ENCODE measurements at places on chromosomes 6 and 20. TPM values are rescaled to one million over a fixed set of nuclear protein-coding genes. Genes with fewer than 3 reads are reported as not detected.

TRAPPC3L gene
- total RNA-seq: 0.24 TPM

BTN1A1 gene
- not detected for total RNA-seq

SLC22A7 gene
- total RNA-seq: not detected

MCCD1 gene
- not detected for total RNA-seq

GABRR1 gene
- not detected for total RNA-seq

LGSN gene
- not detected for total RNA-seq

FOXA2 gene
- not detected for total RNA-seq

DNA sequence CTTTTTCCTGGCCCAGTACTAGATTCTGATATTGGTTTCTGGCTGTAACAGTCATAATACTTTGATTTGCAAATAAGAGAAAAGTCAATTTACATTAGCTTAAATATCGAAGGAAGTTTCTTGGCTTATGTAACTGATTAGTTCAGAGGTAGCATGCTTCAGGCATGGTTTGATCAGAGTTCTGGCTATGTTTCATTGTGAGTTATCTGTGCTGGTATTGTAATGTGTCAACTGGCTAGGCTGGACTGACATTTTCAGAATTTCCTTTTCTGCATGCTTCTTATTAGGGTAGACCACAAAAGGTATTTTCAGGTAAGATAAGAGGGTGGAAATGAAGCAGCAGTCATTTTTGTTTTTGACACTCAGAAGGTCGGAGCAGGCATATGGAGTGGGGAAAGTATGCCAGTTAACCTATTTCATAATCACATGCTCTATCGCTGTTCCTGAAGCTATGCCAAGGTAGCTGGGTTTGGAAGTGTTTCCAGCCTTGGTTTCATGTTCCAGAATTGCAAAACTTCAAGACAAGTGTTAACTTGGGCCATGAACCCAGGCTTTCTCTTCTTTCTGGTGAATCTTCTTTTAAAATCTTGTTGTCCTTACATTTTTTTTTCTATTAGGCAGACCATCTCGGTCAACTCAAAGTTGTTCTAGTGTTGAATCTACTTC is 244.9 kb downstream of the DHX35 start:
- DNase-seq: no peak

GRCh38 chr6:159440911-159441703 is 251.9 kb downstream of the SOD2 start:
- no peak for DNase-seq

- DNase-seq: peak; percentile 16
These were observed 558 bp downstream of the XKR7 start for GRCh38 chr20:31968291-31969126.

DNA sequence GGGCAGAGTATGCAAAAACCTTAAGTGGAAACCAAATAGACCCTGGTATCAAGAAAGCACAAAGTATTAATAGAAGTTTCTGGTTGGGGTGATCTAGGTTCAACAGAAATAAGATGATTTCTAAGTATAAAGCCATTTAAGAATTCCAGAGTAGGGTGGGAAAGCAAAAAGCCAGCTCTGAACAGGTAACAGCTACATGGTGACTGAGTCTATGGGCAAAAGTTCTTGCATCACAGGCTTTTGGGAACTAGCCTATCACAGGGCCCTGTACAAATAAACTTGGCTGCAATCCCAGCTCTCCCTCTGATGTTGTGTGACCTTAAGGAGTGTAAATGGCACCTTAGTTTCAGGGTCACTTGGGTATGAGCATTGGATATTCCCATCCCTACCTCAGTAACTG is 5.5 kb downstream of the TCF19 start:
- no peak for DNase-seq

- no peak for DNase-seq
These were observed 97.8 kb downstream of the RAMACL start for GRCh38 chr6:166488701-166489100.

DNA sequence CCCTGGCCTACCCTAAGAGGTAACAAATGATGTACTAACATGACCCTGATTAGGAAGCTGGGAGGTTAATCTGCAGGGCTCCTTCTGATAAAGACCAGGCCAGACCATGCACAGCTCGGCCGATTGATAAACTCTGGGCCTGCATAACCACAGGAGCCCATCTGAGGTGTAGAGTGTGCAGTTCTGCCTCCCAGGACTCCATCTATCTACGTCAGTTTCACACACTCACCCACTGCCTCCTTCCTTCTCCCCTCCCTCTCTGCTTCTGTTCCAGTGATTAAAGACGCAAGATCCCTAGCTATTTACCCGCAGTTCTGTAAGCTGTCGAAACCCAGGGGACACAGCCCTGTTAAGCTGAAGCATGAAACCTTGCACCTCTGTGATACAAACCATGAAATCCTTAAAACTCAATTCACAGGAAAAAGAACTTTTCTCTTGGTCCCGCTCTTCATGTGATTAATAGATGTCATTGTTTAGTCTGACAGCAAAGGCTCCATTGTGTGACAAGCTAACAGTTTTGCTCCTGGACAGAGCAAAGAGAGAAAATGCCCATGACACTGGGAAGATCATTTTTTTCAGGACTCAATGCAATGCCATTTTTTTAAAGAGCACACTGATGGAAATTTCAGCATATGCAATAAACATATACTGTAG is 470.6 kb downstream of the MAFB start:
- no peak for DNase-seq

DNA sequence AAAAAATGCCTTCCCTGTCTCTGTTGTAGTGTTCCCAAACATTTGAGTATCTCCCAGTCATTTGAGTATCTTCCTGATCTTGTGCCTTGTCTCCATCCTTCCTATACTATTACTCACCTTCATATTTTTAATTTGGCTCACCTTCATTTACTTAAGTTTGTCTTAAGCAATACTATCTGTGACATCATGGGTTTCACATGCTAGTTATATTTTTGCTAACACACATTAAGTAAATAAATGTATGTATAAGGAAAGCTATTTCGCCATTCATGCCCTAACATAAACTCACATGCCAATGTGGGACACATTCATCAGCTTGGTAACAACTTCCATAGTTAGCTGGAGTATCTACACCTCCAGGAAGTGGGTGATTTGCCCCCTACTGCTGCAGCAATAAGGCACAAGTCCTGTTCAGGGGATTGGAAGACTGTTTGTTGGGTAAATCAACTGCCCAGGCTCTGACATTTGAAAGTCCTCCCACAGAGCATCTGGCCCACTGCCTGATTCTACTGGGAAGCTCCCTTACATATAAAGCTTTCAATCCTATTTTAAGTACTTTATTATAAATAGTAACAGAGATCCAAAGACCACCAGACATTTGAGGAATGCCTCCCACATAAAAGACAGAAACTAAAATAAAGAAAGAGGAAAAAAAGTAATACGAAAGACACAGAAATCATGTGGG is 132.3 kb downstream of the ISM1 start:
- no peak for DNase-seq

DNA sequence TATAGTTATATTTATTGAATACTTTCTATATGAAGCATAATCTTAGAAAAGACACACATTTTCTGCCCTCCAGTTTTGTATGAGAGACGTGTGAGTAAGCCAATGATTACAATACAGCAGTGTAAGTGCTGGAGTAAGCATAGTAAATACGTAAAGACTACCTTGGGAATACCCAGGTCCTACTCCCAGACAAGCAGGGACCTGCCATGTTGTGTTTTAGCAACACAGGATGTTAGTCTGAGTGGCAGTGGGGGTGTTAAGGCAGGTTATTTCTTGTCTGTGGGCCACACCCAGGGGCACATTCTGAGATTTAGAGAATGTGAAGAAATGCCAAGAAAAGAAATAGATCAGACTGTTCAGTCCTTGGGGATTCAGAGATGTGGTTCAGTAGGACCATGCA is 34.3 kb upstream of the RNF144B start:
- no peak for DNase-seq

DNA sequence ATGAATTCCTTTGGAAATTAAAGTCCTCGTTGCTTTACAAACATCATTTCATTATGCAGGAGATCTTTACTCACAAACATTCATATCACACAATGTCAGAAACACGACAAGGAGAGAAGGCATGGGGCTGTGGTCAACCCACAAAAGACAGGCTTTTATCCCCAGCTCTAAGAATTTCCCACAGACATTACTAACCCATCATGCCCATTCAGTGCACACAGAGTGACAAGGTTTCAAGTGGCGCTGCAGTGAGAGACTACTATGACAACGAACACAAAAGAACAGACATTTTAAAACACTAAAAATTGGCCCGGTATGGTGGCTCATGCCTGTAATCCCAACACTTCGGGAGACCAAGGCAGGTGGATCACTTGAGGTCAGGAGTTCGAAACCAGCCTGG is 579.8 kb upstream of the AGPAT4 start:
- DNase-seq: no peak

DNA sequence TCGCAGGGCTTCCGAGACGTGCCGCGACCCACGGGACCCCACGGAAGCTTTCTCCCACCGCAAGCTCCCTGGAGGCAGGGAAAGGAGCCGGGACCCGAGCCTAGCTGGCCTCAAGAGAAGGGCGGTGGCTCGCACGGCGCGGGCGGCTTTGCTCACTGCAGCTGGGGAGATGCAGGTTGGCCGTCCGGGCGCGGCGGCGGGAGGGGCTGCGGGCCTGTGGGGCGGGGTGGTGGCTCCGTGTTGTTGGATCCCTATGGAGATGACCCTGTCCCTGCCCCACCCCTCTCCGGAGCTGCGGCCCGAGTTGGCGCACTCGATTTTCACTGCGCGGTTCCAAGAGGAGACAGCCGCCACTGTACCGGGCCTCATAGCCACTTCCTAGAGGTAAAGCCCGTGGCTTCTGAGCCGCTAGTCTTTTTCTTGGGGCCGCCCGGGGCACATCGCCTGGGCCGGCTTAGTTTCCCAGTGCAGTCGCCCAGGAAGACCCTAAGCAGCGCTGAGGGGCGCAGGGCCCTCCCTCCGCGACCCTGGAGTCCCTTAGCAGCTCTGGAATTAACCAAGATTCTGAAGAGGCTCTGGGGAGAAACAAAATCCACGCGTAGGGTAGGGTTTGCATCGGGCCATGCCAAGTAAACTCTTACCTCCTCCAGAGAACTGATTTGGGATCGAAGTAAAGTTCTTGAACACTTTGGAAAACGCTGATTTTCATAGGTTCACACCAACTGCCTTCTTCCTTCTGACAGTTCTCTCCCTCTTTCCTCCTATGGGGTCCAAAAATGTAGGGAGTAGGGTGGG is at the start of gene ECT2L:
Gene ECT2L, plus strand, starts transcription at position 279 of the 795 bp plus-strand sequence. CDS start 17,188 bp downstream, outside the sequence.
- no peak for DNase-seq

DNA sequence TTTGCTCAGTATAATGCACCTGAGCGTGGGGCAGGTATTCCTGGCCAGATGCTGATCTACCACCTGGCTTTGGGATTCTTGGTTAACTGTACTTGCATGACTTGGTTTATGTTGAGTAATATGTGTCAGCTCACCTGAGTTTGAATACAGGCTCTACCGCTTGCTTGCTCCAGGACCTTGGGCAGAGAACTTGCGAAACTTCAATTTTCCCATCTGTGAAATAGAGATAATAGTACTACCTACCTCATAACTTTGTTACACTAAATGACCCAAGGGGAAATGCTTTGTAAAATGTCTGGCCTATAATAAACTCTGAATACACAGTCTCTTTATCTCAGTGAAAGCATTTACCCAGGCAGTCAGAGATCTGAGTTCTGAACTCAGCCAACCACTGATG is 51.8 kb downstream of the SCAND1 start:
- DNase-seq: no peak

- no peak for DNase-seq
These were observed 785.6 kb downstream of the QKI start for GRCh38 chr6:164200071-164200470.

DNA sequence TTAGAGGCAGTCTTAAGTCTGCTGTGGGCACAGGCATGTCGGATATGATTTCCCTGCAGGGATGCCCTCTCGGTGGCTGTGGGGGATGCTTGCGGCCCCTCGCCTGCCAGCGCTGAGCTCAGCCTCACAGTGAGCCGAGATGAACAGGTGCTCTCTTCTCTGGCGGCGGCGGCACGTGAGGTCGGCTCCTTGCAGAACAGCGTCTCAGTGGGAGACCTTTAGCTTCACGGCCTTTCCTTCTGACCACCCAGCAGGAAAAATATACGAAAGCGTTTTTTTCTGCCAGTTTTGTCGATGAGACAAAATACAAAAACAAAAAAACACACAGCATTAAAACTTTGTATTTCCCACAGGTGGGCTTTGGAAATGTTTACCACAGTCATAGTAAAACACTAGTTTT is 23.6 kb downstream of the FOXA2 start:
- DNase-seq: no peak

DNA sequence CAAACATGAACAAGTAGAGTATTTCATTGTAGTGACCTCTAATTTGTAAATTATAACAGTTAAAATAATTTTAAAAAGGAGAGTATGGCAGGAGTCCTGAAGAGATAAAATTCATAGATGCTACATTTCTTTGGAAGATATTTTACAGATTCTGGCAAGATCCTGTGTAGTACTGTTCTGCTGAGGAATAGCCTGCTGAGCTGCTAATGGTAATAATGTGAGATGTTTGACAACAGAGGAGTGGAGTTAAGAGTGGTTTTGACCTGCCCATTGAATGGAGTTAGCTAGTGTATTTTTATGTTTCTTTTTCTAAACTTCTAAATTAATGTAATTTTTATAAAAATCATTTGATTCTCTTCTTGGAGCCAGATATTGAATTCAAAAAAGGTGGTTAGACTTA is 11.8 kb downstream of the CLVS2 start:
- DNase-seq: no peak

DNA sequence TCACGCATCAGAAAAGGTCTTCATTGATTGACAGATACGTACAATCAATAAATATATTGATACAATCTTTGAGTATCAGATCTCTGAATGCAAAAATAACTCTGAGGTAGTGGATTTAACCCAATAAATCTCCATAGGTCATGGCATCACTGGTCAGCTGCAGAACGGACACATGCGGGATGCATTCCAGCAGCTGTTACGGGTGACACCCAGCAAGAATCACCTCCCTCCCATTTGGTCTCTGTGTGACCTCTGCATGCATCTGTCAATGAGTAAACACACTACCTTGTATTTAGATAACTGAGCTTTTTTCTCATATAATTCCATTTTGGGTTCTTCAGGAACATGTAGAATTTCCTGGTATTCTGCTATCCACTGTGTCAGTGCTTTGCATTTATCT is 285.4 kb downstream of the SYNE1 start:
- no peak for DNase-seq

DNA sequence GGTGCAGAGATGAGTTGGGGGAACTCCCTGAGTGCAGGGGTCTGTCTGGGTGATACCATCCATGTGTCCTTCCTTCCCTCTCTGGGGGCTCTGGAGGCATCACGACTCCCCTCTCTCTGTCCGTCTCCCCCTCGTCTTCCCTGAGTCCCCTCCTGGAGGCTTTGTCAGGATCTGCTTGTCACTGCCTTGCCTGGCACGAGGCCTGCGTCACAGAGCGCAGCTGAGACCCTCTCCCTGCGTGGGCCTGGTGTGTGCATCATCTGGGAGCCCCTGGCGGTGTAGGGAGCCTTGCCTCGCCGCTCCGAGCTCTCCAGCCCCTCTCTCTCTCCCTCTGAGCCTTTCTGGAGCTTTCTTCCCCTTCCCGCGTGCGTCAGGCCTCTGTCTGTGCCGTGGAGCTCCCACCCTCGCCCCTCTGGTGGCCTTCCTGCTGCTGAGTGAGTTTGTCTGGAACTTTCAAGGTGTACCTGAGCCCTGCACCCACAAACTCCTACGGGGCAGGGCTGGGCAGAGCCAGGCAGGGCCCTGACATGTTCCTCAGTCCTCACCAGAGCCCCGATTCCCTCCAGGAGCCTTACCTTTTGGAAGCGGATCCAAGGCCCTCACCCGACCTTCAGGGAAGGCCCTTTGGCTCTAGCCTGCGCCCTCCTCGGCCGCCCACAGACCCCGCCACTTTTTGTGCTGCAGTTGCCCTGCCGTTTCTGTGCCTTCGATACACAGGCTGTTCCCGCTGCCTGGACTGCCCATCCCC is 70.3 kb downstream of the SRC start:
- no peak for DNase-seq

GRCh38 chr20:53827292-53828087 is 233.9 kb upstream of the ZNF217 start:
- DNase-seq: no peak

GRCh38 chr6:3460253-3460652 is 3.4 kb upstream of the SLC22A23 start:
- no peak for DNase-seq

Measured in HFFc6 (cell line).